ENCODE measurements at places on chromosomes 5 and 9.

DNA sequence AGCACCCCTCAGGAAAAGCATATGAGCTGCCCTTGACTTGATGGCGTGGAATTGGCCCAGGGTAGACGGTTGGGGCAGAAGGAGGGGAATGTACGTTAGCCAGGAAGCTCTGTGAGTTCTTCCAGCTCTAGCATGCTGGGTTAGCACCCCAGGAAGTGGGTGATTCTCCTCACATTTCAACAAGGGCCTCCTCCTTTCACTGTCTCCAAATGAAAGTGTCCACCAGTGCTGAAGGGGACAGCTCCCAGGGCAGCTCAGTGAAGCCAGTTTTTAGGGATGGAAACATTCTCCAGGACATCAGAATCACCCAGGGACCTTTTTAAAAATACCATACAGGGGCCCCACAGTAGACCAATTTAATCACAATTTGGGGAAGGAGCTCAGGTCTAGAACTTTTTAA lies 17.2 kb upstream of the AFAP1L1 start:
- DNase-seq = no peak

- DNase-seq = no peak
Measured at GRCh38 chr9:71737455-71737854, 30.9 kb downstream of the CEMIP2 start.

- no peak for DNase-seq
Measured at GRCh38 chr9:118568704-118569103, 800.5 kb downstream of the BRINP1 start.

DNA sequence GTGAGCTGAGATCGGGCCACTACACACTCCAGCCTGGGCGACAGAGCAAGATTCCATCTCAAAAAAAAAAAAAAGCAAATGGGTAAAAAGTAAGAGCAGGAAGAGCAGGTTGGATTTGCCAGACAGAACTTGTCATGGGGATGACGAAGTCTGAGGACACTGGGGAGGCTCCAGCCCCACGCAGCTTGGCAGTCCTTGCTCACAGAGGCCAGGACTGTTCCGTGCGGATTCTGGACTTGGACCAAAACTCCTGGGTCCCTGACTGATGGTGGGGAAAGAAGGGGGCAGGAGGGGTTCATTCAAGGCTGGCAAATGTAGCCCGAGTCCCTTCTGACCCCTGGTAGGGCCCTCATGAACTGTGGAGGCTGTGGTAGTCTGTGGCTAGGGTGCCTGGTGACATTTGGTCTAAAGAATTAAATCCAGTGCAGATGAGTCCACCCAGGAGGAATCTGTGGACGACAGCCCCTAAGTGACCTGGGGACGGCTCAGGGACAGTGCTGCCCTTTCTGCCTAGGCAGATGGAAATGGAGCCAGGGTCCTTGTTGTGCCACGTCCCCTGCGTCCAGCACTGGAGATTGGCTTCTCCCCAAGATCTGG lies 3.1 kb downstream of the FGD3 start:
- DNase-seq = no peak

- no peak for DNase-seq
Measured at GRCh38 chr5:91433861-91434260, 50.7 kb upstream of the ARRDC3 start.

DNA sequence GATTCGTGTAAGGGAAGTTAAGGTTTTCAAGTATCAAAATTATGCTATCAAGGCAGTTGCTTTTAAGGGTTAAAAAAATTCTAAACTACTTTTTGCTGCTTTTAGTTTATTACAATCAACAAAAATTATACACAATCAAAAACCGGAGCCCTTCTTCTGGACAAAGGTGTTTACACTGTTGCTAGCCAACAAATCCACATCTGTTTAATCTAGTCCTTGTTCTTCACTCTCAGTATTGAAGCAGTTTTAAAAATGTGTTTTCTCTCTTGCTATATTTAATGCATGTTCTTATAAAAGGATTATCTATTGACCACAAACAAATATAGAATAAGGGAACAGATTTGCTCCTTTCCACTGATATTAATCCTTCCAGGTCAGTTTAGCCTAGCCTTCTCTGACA lies 2.5 kb downstream of the FEM1C start:
- DNase-seq = no peak

GRCh38 chr5:108788142-108788541 lies 40.4 kb downstream of the FER start:
- DNase-seq = no peak

DNA sequence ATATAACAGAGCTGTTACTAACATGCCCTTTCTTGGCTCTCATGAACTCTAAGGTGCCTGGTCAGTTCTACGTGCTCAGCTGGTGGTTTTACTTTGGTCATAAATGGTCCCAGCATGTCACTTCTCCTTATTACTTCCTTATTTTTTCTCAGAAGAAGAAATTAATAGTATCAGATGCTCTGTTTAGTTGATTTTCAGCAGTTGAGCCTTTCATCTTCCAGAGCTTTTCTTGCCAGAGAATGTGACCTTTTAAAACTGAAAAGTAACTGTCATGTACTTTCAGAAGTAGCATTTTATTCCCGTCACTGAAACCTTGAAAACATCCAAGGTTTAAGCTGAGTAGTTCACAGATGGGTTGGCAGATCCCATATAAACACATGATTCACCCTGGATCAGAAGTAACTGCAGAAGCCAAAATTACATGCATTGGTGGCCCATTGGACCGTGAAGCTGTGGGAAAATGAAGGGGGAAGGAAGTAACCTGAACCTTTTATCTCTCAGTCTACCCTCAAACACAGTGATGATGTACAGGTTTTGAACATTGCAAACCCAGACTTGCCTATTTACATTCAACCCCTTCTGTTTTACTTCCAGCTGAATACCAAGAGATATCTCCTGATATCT lies 50.5 kb downstream of the HACD4 start:
- DNase-seq = peak; percentile 22

DNA sequence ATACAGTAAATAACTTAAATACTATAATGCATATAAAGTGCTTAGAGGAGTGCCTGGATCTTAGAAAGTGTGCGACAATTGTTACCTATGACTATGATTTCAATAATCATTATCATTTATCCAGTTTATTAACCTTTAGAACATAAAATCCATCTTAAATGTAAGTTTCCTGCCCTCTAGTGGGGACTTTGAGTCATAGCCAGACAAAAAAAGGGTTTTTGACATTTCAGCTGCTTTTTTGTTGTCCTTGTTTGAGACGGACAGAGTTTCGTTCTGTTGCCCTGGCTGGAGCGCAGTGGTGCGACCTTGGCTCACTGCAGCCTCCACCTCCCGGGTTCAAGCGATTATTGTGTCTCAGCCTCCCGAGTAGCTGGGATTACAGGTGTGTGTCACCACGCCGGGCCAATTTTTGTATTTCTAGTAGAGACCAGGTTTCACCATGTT lies 9.7 kb upstream of the C9orf152 start:
- peak; percentile 11 for DNase-seq

- no peak for DNase-seq
Measured at GRCh38 chr5:96582343-96582742, 79.8 kb upstream of the CAST start.

DNA sequence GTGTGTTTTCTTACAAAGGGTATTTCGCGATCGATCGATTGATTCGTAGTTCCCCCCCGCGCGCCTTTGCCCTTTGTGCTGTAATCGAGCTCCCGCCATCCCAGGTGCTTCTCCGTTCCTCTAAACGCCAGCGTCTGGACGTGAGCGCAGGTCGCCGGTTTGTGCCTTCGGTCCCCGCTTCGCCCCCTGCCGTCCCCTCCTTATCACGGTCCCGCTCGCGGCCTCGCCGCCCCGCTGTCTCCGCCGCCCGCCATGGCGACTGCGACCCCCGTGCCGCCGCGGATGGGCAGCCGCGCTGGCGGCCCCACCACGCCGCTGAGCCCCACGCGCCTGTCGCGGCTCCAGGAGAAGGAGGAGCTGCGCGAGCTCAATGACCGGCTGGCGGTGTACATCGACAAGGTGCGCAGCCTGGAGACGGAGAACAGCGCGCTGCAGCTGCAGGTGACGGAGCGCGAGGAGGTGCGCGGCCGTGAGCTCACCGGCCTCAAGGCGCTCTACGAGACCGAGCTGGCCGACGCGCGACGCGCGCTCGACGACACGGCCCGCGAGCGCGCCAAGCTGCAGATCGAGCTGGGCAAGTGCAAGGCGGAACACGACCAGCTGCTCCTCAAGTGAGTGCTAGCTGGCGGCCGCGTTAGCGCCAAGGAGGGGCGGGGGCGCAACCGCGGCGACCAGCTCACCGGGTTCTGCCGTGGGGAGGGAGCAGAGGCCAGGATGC lies 480 bp downstream of the LMNB1 start:
- DNase-seq = no peak

DNA sequence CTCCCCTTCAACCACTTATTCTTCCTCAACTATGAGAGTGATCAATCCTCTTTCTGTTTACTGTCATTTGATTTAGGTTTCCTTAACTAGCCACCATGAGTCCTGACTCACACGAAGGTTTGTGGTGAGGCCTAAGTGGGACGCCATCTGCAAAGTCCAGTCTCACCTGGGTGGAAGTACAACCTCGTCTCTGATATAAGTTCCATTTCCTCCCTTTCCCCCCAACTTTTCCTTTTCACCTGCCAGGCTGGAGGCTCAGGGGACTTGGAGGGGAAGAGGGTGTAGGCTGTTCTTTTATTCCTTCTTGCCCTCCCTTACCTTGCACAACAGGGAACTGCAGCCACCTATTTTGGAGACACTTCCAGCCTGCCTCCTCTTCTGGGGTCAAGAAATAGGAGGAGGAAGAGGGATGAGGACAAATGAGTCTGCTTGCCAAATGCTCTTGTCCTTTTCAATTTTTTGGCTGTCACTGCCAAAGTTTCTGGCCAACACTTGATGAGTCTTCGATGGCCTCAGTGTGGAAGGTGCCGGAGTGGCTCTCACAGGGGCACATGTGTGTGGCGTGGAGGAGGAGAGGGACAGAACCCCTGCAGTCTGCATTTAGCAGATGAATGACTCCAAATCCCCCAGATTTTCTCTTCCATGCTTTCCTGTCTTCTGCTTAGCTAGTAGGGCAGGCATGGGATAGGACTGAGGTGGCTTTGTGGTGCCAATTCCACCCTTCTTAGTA lies 249.6 kb downstream of the NSG2 start:
- no peak for DNase-seq

DNA sequence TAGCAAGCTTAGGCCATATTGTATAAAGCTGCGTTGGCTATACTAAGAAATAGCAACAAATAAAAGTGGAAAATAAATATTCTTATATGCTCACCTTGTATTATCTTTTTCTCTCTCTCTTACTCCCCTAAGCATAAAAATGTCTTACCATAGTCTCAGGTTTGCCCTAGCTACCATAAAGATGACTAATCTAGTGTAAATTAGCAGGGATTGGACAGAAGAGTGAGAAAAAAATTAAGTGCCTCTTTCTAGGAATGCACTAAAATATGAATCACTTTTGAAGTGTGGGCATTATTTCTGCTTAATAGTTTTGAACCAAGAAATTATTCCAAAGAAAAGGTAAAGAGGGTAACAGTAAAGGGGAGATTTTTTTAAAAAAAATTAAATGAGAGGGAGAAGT lies 201.3 kb downstream of the HINT1 start:
- DNase-seq = no peak

- no peak for DNase-seq
Measured at GRCh38 chr5:40791715-40792139, 6.4 kb downstream of the PRKAA1 start.

DNA sequence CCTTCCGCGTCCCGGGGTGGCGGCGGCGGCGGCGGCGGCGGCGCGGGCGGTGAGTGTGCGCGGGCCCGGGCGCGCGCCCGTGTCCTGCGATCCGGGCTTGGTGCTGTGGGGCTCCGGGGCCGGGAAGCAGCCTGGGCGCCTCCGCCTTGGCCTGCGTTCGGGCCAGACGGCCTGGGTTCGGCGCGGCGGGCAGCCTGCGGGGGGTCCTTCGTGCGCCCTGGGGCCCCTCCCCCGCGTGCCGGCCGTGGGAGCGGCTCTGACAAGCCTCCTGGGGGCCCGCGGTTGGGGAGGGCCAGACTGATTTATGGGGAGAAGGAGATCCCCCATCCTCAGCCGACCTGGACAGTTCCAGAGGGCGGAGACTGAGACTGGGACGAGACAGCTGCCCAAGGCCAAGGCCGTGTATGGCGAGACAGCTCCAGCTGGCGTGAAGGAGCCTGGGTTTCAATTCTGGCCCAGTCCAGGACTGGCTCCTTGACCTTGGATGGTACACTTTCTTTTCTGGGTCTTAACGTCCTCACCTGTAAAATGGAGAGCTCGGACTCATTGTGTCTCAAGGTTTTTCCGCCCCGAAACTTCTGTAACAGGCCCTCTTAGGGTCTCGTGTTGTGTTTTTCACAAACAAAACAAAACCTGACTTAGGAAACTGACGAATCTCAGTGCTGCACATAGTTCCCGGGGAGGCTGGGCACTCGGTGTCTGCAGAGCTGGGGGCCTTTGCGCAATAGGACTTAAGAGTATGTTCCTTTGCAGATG lies 603 bp downstream of the TMEM268 start:
- DNase-seq = no peak

GRCh38 chr5:176844706-176845391 lies 34.5 kb downstream of the UNC5A start:
- DNase-seq = no peak

DNA sequence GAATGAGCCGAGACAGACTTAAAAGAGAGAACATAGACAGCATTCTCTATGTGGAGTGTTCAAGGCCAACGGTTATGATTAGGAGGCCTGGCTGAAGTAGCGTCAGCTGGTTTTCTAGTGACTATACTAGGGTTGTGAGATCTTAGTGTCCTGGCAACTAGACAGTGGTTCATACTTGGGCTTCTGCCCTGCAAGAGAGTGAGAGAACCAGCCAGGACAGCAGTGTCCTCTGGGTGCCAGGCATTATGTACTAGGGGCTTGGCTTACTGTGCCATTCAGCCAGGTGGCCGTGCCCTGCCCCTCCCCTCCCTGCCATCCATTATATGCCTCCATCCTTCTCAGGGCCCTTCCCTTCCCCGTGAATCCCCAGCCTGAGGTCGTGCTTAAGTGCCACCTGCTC lies 56.8 kb downstream of the TRIO start:
- DNase-seq = no peak

- no peak for DNase-seq
Measured at GRCh38 chr9:123089040-123089439, 55.6 kb downstream of the GPR21 start.

- DNase-seq = no peak
Measured at GRCh38 chr5:40497573-40497972, 182.1 kb upstream of the PTGER4 start.

GRCh38 chr9:133403766-133404453 lies 13.9 kb downstream of the REXO4 start:
- no peak for DNase-seq

- no peak for DNase-seq
Measured at GRCh38 chr9:133031496-133031911, 707 bp downstream of the GTF3C5 start.

- DNase-seq = no peak
Measured at GRCh38 chr5:85052826-85053225, 668.1 kb upstream of the EDIL3 start.

- no peak for DNase-seq
Measured at GRCh38 chr9:106712279-106712678, 150.7 kb upstream of the ZNF462 start.

GRCh38 chr5:137507150-137507549 lies 8.0 kb upstream of the SPOCK1 start:
- no peak for DNase-seq

DNA sequence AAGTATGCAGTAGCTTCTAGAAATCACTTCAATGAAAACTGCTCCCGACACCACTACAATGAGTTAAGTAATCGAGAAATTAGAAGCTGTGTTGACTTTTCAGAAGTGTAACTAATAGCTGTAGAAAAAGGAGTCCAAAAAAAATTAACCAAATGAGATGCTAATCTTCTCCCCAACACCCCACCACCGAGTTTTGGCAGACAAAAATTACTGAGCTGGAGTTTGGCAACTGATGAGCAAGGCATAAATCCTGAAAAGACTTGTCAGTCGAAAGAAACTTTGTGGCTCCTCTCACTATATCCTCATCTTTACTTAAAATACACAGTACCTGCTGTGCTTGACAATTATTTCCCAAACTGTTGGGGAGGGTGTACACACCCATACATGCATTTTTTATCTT lies 191.9 kb downstream of the EBF1 start:
- DNase-seq = no peak

Measured in HS-27A (cell line).